ENCODE measurements at places on chromosomes 3 and 15.

DNA sequence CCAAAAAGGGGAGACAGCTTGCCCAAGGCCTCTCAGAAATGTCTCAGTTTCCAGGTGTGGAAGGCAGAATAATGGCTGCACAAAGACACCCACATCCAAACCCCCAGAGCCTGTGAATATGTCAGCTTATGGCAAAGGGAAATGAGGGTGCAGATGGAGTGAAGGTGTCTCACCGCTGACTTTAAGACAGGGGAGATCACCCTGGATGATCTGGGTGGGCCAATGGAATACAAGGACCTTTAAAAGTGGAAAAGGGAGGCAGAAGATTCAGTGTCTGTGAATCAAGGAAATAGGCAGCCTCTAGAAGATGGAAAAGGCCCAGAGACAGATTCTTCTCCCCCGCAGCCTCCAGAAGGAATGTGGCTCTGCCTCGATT is 48.8 kb upstream of the ATP2B2 start:
- DNase-seq, result no peak

DNA sequence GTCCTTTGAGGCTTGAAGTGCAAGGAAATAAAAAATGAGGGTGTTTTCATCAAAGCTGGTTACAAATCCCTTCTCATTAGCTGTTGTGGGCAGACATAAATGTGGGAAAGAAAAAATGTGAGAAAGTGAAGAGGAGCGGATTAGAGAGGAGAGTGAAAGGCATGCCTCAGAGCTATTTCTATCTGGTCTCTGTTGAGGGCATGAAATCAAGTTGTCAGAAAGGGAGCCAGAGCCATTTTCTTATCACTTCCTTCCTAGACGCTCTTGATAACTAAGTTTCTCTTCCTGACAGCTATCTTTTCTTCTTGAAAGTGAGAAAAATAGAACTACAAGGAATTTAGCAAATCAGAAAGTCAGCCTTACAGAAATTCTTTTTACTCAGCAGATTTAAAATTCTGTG is 20.8 kb upstream of the CAPN3 start:
- DNase-seq, result no peak

GRCh38 chr3:13533885-13534301 is 15.0 kb upstream of the FBLN2 start:
- DNase-seq, result no peak

- DNase-seq, result no peak
Observed at GRCh38 chr15:27057904-27058645, 87.1 kb downstream of the GABRG3 start.

DNA sequence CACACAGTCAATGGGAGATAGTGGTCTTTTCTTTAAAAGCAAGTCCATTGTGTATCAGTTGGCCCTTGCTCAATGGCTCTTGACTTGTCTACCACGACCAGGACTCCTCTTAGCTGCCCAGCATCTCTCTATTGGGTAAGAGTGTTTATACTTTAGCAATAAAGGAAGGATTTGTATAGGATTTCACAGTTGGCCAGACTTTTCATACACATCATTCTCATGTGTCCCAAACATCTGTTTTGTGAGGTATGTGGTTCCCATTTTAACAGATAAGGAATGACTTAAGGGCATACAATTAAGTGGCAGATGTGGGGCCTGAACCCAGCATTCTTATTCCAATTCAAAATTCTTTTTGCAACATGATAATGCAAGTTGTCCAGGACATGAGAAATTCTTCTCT is 191.5 kb downstream of the CHST2 start:
- no peak for DNase-seq

GRCh38 chr15:74381481-74381880 is 14.0 kb upstream of the CYP11A1 start:
- DNase-seq, result no peak

DNA sequence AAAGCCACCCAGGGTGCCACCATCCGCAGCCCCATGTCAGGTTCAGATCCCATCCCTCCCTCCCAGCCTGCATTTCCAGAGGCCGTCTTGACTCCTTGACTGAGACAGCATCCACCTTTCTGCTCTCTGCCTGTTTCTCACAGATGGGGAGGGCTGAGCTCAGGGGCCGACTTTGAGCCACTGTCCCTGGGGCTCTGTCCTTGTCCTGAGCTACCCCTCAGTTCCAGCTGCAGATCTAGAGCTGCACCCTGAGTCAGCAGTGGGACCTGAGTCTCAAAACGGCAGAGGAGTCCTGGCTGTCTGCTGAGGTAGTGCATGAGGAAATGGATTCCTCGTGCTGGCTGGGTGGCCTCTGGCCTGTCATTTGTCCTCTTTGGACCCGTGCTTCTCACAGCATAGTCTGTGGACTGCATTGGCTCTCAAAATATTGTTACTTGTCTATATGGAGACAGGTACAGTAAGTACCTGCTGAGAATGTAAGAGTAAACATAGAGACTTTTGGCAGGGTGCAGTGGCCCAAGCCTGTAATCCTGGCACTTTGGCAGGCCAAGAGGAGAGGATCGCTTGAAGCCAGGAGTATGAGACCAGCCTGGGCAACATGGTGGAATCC is 22.3 kb downstream of the RPLP1 start:
- no peak for DNase-seq

GRCh38 chr15:25536801-25537611 is 98.2 kb upstream of the UBE3A start:
- no peak for DNase-seq

DNA sequence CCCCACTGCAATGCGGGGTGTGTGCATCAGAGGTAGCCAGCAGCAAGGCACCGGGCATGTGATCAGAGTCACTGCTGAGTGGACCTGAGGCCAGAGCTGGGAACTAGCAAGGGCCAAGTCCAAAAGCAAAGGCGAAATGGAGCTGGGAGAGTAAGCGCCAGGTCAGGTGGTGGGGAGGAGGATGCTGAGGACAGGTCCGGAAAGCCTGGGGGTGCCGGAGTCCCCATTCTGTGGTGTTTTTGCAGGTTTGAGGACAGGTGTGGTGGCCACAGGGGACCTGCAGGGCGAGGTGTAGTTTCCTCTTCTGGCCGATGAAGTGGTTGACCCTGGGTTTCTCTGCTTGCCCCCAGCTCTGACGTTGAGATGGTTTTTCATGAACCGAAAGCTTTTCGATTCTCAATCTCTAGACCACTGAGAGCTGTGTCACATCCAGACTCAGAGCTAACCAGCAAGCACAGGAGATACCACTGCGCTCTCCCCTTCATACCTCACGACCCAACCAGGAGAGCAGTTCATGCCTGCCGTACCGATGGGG is 35.0 kb upstream of the HES1 start:
- DNase-seq, result no peak

GRCh38 chr15:101652786-101653430 is 727 bp upstream of the TM2D3 start:
- DNase-seq, result no peak

GRCh38 chr3:5437296-5437782 is 249.8 kb downstream of the EDEM1 start:
- no peak for DNase-seq

- DNase-seq, result no peak
Observed at GRCh38 chr3:55723653-55724406, 236.7 kb upstream of the WNT5A start.
